ENCODE measurements at places on chromosomes 4 and X.

DNA sequence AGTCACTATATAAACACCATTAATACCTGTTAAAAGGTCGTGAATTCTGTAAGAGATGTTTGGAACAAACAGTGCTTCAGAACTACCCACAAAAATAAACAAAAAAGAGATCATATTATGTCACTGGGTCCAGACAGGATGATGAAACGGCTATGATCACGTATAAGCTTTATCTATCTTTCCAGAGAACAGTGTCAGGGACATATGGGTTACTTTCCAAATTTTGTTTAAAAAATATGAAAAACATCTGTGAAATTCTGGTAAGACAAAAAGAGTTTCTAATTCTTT, 90.0 kb downstream of the SORBS2 start:
- no peak for DNase-seq

- no peak for DNase-seq
Measured at GRCh38 chr4:160523231-160523630, 1420.4 kb downstream of the RAPGEF2 start.

GRCh38 chrX:96578781-96579180, 105.9 kb upstream of the DIAPH2 start:
- DNase-seq, result no peak

- DNase-seq, result no peak
Measured at GRCh38 chrX:127389900-127390299, 570.4 kb downstream of the PRR32 start.

- no peak for DNase-seq
Measured at GRCh38 chr4:99724067-99724466, 66.4 kb upstream of the C4orf54 start.

DNA sequence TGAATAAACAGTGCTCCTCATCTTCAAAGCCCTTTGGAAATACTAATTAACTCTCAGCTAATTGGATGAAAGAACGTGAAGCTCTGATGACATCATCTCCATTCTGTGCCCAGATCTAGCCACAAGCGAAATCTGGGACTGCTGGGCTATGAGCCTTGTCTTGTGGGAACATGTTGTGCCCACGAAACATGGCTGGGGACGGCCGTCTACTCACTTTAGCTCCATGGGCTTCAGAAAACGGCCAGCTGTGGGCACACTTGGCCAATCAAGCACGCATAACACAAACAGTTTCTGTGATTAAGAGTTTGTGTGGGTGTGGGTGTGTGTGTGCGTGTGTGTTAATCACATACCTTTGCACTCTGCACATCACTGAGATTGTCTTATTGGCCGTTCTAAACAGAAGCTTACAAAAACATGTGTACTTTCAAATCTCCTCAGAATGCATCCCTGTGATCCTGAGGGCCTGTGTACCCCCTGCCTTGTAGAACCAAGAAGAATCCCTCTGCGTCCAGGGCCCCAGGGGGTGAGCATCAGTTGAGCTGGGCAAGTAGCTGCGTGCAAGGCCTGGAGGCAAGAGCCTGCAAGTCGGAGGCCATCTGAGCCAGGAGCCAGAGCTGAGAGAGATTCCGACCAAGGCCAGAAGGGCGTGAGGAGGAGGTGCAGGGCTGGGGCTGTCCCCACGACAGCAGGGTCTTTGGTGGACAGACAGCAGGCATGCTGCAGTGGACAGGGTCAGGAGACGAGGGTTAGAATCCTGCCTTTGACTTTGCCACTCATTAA, 18.7 kb upstream of the ZNF185 start:
- no peak for DNase-seq

DNA sequence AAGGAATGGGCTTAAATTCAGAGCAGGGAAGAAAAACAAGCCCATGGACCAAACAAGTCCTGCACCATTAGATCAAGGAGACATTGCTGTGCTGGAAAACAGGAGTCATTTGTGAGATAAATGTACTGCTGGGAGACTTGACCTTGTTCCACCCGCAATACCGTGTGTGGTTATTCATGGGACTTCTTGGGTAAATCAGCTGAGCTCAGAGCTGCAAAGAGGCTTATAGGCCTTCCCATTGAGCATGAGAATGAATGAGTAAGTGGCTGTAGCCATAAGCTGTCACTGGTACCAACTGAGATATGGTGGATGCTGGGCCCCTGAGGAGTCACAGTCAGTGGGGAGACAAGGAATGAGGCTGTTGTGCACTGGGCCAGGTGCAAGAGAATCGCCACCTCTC, 2.3 kb upstream of the CYTL1 start:
- DNase-seq, result no peak

GRCh38 chr4:161929956-161930355, 233.8 kb downstream of the FSTL5 start:
- DNase-seq, result no peak

DNA sequence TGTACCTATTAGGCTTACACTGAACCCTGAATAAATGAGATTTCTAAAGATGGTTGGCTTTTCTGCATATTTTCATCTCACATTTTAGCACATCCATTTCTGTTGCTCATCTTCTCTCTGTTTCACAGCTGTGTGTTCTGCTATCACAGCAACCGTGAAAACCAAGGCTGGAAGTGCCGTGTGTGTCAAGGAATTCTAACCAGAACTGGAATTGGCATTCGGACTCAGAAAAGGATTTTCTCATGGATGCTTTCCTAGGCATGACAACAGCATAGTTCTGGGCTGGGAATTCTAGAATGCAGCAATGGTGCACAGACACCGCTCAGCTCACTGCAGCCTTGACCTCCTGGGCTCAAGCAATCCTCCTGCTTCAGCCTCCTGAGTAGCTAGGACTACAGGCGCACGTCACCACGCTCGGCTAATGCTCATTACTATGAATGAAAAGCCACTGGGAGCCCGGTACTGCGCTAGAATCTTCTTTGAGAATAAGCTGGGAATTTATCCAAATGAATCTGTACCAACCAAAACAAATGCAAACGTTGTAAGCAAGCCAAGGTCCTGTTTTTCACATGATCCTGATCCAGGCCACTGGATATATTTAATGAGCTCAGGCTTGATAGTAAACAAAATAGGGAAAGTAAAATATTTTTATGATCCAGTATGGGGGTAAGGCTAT, 105.2 kb downstream of the RBM47 start:
- no peak for DNase-seq

Measured in activated gamma-delta T cell treated with anti-CD3 and anti-CD28 coated beads, Interleukin-2, amount 50 U/mL, for 16 hours (primary cell).